ENCODE measurements at places on chromosomes 11 and 22.

DNA sequence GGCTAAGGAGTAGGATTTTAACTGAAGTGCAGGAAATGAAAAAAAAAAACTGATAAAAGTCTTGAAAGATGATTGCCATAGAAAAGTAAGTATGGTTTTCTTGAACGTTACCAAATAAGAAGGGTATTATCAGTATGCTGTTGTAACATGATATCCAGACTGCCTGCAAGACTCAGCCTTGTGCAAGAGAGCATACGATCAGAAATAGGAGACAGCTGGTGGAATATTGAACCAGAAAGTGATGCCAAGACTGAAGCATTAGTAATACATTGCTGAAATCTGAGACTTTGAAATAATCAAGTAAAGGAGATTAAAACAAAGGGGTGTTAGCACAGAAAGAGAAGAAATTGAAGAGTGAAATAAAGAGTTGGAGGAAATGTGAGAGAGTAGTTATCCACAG lies 452.7 kb upstream of the CNTN5 start:
- no peak for DNase-seq

GRCh38 chr11:18771266-18772035 lies 20.1 kb downstream of the PTPN5 start:
- no peak for DNase-seq

- peak; percentile 47 for DNase-seq
Measured at GRCh38 chr11:122170815-122171475, 54.9 kb upstream of the BLID start.

- DNase-seq = no peak
Measured at GRCh38 chr11:119103793-119104192, 2.1 kb upstream of the DPAGT1 start.

All from Caki2 (cell line).